Upper lobe of right lung (tissue), 1 donor: ENCODE measurements at places on chromosomes 2 and 18. TPM values are rescaled to one million over a fixed set of nuclear protein-coding genes. Genes with fewer than 3 reads are reported as not detected.

Gene EVX2
- total RNA-seq = not detected

Gene DUSP2
- total RNA-seq = 4.4 TPM

Gene TBR1
- total RNA-seq = not detected

Gene INPP1
- total RNA-seq = 38.1 TPM

Gene STAMBP
- 29.9 TPM for total RNA-seq

Gene DIPK1C
- not detected for total RNA-seq

Gene KIF1A
- total RNA-seq = 0.81 TPM

Gene ALPP
- 9.5 TPM for total RNA-seq

Gene SLC38A11
- total RNA-seq = 0.41 TPM

Gene REG1B
- total RNA-seq = not detected

Gene PSMA8
- total RNA-seq = not detected

DNA sequence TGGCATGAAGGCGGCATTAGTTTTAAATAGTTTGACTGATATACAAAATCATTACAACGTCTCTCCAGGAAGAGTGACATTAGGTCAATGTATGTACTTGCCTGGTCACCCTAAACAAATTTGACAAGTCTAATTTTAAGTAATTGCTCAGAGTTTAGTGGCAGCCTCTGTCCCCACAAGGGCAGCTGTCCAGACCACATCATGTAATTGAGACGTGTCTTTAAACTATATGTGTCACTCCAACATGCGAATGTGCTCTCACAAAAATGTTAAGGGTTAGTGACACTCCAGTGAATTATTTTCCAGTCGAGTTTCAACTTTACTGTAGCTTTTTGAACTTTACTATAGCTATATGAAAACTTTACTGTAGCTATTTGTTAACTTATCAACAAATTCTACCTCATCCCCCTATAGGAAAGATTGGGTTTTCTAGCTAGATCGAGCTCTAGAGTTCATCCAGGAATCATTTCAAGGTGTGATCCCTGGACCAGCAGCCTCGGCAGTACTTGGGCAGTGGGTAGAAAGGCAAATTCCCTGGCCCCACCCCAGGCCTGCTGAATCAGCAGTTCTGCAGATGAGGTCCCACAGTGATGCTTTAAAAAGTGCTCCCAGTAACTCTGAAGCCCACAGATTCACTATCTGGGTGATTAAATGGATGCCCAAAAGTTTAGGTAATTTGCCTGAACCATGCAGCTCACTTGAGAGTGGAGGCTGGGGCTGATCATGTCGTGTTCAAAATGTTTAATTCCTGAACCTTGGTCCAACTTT is 66.4 kb upstream of the POU3F3 start:
- no peak for DNase-seq
- H3K27me3 ChIP-seq = peaks cover 5% of the 10 kb centered on the region
- H3K27ac ChIP-seq = no peak overlapping the region
- no peaks in the 10 kb centered on the region for H3K4me1 ChIP-seq
- no peak overlapping the region for H3K4me3 ChIP-seq
- H3K36me3 ChIP-seq = no peaks in the 10 kb centered on the region

GRCh38 chr2:236208019-236208926 is 40.1 kb upstream of the GBX2 start:
- H3K36me3 ChIP-seq = no peaks in the 10 kb centered on the region
- no peak overlapping the region for H3K4me3 ChIP-seq
- no peak overlapping the region for H3K27ac ChIP-seq
- H3K4me1 ChIP-seq = no peaks in the 10 kb centered on the region
- H3K27me3 ChIP-seq = peaks cover 12% of the 10 kb centered on the region

GRCh38 chr2:54074606-54075341 is 40.6 kb upstream of the ACYP2 start:
- H3K27me3 ChIP-seq = no peaks in the 10 kb centered on the region
- no peaks in the 10 kb centered on the region for H3K36me3 ChIP-seq
- no peaks in the 10 kb centered on the region for H3K4me1 ChIP-seq
- H3K4me3 ChIP-seq = no peak overlapping the region
- no peak for DNase-seq

DNA sequence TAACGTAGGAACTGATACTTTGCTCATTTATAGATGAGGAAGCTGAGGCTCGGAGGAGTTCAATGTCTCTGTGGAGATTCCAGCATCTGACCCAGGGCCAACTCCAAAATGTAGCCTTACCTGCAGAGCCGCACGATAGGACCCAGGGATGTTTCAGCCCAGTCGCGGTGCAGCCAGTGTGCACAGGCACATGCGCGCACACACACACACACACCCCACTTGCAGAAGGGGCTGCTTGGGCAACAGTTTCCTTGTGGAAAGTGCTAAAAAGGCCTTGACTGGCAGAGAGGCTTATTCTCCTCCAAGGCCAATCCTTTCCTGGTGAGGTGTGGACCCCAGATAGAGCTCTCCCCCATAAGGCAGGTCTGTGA is 101.7 kb downstream of the ZFP36L2 start:
- H3K27ac ChIP-seq = no peak overlapping the region
- no peaks in the 10 kb centered on the region for H3K27me3 ChIP-seq
- H3K4me1 ChIP-seq = peaks cover 13% of the 10 kb centered on the region

DNA sequence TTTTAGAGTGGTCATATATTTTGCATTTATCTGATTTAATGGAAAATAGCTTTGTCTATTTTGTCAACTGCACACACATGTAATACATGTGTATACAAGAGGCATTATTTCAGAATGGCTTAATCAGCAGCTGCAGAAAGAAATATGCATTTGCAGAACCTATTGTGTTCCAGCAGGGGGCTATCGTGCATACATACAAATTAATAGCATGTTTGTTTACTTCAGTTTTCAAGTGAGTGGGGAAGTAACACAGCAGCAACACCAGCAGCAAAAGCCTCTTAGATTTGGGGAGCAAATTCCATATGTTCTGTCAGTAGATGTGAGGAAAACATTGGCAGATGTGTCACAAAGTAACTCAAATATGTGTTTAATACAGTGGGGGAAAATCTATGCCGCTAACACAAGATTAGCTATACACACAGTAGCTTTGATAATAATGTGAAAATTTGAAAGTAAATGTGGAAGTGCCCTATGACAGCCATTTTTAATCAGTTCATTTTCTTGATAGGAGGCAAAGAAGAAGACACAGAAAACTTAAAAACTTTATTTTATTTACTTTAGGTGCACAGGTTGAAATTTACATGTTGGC is 218.1 kb downstream of the WDR7 start:
- H3K4me1 ChIP-seq = no peaks in the 10 kb centered on the region
- no peaks in the 10 kb centered on the region for H3K36me3 ChIP-seq
- H3K27me3 ChIP-seq = no peaks in the 10 kb centered on the region
- no peak overlapping the region for H3K27ac ChIP-seq
- H3K4me3 ChIP-seq = no peak overlapping the region

DNA sequence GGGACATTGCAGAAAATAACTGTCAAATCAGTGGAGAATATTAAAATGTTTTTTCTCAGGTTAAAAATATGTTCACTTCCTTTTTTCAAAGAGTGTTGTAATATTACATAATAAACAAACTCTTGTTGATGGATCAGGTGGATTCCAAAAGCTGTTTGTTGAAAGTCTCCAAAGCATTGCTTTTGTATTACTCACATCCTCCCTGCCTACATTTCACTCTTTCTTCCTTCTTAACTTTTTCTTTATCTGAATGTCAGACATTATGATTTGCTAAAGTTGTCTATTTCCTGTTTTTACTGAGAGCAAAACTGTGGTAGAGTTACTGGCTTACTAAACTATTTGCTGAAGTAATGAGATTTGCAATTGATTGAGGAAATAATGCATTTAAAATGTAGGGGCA is 92.1 kb downstream of the CDH19 start:
- no peak overlapping the region for H3K27ac ChIP-seq
- H3K4me3 ChIP-seq = no peak overlapping the region
- no peaks in the 10 kb centered on the region for H3K36me3 ChIP-seq
- H3K27me3 ChIP-seq = no peaks in the 10 kb centered on the region
- DNase-seq = no peak
- H3K4me1 ChIP-seq = no peaks in the 10 kb centered on the region

GRCh38 chr2:133591164-133591563 is 22.9 kb upstream of the NCKAP5 start:
- no peaks in the 10 kb centered on the region for H3K4me1 ChIP-seq
- no peak overlapping the region for H3K27ac ChIP-seq
- no peak for DNase-seq
- no peaks in the 10 kb centered on the region for H3K27me3 ChIP-seq
- no peaks in the 10 kb centered on the region for H3K36me3 ChIP-seq

DNA sequence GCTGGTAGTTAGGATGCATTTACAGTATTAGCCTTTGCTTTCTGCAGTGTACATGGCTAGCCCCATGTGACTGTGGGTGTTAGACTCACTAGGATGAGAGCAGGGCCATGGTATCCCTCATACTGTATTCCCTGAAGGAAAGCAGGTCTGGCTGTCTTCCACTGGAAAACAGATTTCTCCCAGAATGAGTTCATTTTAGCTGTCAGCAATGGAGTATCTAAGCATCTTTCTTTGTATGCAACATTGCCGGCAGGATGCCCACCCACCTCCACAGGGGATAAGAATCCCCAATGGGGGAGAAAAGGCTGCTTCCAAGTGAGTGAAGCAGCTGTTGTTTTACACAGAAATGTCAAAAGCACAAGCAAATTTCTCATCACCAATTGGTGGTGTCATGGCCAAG is 142.7 kb upstream of the KLHL14 start:
- H3K4me3 ChIP-seq = no peak overlapping the region
- no peak overlapping the region for H3K27ac ChIP-seq
- no peak for DNase-seq
- no peaks in the 10 kb centered on the region for H3K36me3 ChIP-seq
- H3K4me1 ChIP-seq = no peaks in the 10 kb centered on the region

DNA sequence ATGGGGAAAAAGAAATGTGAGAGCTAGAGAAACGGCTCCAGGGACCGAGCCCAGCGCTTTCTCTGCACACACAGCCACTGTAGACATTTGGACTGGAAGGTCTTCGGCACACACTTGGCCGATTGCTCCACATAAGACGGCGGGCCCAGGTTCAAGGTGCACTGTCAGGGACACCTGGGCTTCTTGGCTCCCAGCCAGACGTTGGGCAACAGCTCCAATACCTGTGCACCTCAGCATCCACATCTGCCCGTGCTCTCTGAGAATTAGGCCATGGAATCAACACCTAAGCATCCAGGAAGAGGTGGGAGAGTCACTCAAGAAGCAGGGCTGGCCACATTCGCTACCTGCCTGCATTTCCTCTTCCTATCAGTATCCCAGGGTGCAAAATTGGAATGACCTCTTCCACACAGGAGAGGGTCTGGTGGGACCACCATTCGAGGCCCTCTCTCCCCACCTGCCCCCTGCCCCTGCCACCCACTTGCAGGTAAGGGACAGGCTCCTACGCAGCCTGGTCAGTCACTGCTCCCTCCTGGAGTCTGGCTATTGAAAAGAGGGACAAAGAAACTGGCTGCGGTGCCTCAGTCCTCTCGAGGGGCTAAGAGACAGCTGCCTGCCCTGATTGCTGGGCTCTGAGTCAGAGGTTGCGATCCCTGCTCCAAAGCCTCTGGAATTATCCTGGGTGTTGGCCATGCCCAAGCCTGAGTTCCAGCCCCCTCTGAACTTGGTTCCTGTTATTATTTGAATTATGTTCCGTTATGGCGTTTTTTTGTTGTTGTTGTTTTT is 40.1 kb upstream of the TAF1B start:
- no peaks in the 10 kb centered on the region for H3K27me3 ChIP-seq
- H3K4me3 ChIP-seq = no peak overlapping the region

- peaks cover 4% of the 10 kb centered on the region for H3K27me3 ChIP-seq
- H3K36me3 ChIP-seq = no peaks in the 10 kb centered on the region
- no peak overlapping the region for H3K4me3 ChIP-seq
- DNase-seq = no peak
These were observed 43.1 kb upstream of the HDAC4 start for GRCh38 chr2:239443666-239444567.

GRCh38 chr2:237485304-237485703 is 1.7 kb upstream of the MLPH start:
- H3K27ac ChIP-seq = no peak overlapping the region
- peak overlapping the region; percentile 53 for H3K4me3 ChIP-seq
- DNase-seq = no peak

DNA sequence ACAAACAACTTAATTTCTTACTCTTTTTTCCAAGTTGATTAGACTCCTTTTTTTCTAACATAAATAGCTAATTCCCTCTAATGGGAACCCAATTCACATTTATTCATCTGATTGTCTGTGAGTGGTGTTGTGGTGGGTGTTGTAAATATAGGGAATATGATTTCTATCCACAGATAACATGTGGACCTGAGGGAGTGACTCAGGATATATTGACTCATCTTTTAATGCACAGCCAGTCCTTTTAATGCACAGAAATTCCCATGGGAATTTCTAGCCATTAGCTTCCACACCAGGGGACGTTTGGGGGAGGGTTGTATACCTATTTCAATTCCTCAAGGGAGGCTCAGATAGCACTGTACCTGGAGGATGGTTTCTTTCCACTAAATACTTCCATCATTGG is 1339.6 kb upstream of the LRRTM1 start:
- H3K4me1 ChIP-seq = no peaks in the 10 kb centered on the region
- DNase-seq = no peak
- H3K36me3 ChIP-seq = no peaks in the 10 kb centered on the region
- no peaks in the 10 kb centered on the region for H3K27me3 ChIP-seq
- no peak overlapping the region for H3K27ac ChIP-seq

- no peak for DNase-seq
- H3K27ac ChIP-seq = peak overlapping the region; percentile 83
- H3K27me3 ChIP-seq = no peaks in the 10 kb centered on the region
- H3K4me3 ChIP-seq = peak overlapping the region; percentile 83
- peaks cover 29% of the 10 kb centered on the region for H3K36me3 ChIP-seq
- peaks cover 15% of the 10 kb centered on the region for H3K4me1 ChIP-seq
These were observed 1.1 kb upstream of the RPL37A start for GRCh38 chr2:216497382-216498069.

- no peaks in the 10 kb centered on the region for H3K4me1 ChIP-seq
- H3K27ac ChIP-seq = no peak overlapping the region
- no peak overlapping the region for H3K4me3 ChIP-seq
- no peaks in the 10 kb centered on the region for H3K36me3 ChIP-seq
- DNase-seq = no peak
- H3K27me3 ChIP-seq = no peaks in the 10 kb centered on the region
These were observed 95.6 kb upstream of the KLHL14 start for GRCh38 chr18:32868406-32868805.

DNA sequence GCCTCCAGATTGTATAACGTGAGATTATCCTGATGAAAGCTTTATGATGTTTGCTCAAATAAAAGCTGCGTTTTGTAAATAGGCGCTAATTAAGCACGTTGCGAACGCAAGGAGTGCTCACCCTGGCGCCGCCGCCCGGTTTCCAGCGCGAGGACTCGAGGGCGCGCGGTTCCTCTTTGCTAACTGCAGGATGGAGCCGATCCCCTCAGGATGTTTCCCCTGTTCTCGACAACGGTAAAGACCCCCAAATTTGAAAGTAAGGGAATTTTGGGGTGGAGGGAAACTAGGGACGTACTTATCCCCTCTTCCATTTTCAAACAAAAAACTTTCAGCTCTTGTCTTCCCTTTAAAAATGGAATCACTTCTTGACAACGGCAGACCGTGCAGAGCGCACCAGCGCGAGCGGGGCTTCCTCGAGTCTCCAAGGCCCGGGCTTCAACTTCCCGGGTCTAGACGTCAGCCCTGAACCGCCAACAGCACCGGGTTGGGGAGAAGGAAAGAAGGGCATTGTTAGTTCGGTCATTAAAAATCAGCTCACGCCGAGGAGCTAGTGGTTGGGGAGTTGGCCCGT is 1.1 kb upstream of the GBX2 start:
- DNase-seq = peak; percentile 31
- no peak overlapping the region for H3K4me3 ChIP-seq
- H3K4me1 ChIP-seq = peaks cover 30% of the 10 kb centered on the region
- H3K36me3 ChIP-seq = no peaks in the 10 kb centered on the region
